ENCODE measurements at places on chromosomes 2 and 18.

DNA sequence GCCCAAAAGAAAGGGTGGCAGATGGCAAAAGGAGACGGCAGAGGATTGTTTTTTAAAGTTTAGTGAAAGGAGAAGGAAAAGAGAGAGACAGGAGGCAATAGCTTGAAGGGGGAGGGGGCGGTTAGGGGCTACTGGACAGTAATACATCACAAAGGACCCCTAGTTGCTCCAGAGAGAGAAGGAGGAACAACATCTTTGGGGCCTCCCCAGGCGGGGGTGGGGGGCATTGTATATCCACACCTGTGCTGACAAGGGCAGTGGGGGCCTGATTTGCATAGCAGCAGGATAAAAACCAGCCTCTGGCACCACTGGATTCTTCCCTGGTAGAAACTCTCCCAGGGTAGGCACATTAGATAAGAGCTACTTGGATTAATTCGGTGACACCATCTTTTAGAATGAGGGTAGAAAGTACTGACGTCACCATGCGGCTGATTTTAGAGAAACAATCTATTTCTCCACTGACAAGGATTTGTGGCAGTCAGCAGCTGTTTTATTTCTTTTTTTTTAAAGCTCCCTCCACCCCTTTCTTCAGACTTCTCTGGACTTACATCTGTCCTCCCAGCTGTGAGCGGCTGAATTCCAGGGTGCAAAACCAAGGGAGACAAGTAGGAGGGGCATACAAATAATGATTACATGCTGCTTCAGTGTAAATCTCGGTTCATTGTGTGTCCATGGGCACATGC, 199.8 kb upstream of the NRP2 start:
- DNase-seq, result no peak

- DNase-seq, result no peak
Observed at GRCh38 chr2:222641336-222641735, 14.6 kb downstream of the FARSB start.

GRCh38 chr2:26840937-26841610, 6.9 kb upstream of the DPYSL5 start:
- DNase-seq, result no peak

GRCh38 chr2:202249521-202250253, 11.3 kb upstream of the SUMO1 start:
- DNase-seq, result no peak

DNA sequence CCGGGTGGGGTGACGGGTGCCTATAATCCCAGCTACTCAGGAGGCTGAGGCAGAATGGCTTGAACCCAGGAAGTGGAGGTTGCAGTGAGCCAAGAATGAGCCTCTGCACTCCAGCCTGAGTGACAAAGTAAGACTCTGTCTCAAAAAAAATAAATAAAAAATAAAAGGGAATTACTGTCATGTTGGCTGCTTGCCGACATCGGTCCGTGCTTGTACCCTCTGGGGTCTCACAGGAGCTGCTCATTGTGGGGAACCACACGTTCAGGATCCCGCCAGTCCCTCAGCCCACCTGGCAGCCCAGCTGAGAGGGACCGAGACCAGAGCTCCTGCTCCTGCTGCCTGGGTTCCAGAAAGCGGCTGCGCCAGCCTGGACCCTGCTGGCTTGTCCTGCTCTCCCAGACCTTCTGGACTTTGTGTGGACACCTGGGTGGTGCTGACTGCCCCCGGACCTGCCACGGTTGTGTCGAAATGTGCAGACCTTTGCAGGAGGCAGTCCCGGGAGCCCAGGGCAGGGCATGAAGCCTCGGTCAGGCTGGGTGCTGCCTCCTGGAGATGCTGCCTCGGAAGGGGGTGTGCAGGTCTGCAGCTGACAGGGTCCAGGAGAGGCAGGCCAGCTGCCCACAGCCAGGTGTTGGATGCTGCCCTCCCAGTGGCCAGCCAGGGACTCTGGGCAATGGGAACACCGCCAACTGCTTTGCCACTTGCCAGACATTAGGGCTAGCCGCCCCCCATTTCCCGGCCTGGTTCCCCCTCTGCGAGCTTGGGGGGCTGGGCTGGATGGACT, 16.4 kb downstream of the KLF11 start:
- DNase-seq, result no peak

- DNase-seq, result no peak
Observed at GRCh38 chr2:173323371-173323770, 31.3 kb upstream of the CDCA7 start.

DNA sequence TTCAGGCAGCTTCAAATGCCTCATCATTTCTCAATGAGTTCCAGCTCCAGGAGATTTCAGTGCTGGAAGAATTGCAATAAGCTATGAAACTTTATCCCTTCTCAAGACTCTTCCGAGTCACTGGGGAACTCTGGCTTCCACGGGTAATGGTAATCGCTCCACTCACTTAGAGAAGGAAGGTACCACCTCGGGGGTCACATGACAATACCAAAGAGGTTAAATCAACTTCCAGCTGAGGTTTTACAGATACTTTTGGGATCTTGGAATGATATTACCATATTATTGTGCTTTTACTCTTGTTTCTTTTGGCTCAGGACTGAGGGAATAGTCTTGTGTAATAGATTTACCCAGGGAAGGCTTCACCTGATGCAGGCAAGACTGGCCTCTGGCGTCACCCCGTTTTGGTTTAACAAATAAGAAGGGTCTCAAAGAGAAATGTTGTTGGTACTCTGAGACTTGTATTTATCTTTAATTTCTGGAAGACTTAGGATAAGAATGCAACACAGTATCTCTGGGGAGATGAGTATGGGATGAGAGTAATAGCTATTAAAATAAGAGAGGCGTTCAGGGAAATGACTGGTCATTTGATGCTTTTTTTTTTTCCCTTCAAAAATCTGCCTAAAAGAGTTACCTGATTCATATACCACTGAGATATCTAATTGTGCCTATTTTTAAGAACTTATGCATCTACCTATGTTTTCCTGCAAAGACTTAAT, 316.9 kb upstream of the ZEB2 start:
- DNase-seq, result peak; percentile 50

DNA sequence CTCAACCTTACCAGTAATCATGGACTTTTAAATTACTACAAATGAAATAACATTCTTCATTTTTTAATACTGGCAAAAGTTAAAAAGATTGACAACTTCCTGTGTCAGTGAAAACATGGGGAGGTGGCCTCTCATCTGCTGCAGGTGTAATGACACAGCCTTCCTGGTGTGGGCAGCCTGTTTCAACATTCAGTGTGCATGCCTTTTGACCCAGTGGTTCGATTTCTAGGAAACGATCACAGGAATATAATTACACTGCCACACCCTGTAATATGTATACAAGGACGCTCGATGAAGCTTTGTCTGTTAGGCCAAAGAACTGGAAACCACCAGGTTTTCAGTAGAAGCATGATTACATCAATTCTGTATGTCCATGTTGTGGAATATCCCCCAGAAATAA, 68.7 kb downstream of the MTHFD2 start:
- no peak for DNase-seq

DNA sequence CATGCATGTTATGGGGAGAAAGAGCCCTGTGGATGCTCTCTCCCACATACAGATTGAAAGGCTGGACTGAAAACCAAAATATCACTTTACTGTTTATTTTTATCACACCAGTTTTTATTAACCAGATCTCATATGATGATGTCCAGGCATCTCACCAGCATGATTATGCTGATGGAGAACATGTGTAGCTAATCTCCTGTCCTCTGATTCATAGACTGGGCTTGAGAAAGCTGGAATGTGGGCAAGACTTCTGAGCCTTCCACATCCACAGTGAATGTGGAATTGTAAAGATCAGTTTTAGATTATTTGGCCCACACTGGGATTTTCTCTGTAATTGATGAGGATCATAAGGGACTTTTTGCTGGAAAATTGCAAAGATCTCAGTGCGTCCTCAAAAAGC, 137.9 kb downstream of the ICOS start:
- DNase-seq, result no peak

- no peak for DNase-seq
Observed at GRCh38 chr2:11855064-11855760, 108.8 kb downstream of the LPIN1 start.

- no peak for DNase-seq
Observed at GRCh38 chr18:71008257-71008656, 719.4 kb downstream of the SOCS6 start.

DNA sequence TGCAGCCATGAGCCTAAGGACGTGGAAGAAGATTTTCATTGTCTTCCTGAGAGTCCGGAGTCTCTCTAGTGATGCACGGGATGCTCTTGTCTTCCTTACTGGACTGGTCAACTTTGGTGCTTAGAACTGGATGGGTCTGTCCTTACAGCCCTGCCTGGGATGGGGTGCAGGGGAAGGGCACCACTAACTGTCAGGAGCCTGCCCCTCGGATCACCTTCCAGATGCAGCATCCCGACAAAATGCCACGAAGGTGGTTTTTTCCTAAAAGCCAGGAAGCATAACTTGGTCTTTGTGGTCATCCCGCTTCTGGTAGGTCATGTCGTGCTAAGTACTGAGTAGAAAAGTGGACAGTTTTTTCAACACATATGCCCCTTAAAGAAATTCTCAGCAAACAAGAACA, 207.4 kb upstream of the TWIST2 start:
- DNase-seq, result no peak

- no peak for DNase-seq
Observed at GRCh38 chr2:160324917-160325316, 124.8 kb upstream of the ITGB6 start.

- DNase-seq, result no peak
Observed at GRCh38 chr18:42290318-42291307, 335.6 kb downstream of the PIK3C3 start.

GRCh38 chr2:23756593-23757292, 170.2 kb downstream of the ATAD2B start:
- no peak for DNase-seq

DNA sequence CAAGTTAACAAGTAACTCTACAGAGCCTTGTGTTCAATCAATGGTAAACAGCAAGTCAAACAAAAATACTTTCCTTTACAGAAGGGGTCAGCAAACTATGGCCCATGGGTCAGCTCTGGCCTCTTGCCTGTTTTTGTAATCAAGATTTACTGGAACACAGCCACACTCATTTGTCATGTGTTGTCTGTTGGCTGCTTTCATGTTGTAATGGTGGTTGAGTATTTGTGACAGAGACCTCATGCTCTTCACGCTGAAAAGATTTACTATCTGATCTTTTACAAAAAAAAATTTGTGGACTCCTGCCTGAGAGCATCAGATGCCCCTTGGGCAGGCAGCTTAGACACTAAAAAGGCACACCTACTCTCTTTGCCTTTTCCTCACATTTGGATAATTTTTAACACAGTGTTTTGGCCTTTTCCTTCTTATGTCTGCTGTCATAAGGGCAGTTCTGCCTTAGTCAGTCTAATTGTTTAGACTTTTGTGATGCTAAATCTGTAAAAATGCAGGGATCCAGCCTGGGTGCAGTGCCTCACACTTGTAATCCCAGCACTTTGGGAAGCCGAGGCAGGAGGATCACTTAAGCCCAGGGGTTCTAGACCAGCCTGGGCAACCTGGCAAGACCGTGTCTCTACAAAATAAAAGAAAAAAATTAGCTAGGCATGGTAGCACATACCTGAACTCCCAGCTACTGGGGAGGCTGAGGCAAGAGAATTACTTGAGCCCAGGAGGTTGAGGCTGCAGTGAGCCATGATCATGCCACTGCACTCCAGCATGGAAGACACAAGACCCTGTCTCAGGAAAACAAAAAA, 18.3 kb downstream of the IL1B start:
- no peak for DNase-seq

- DNase-seq, result no peak
Observed at GRCh38 chr2:107018366-107018765, 132.4 kb upstream of the ST6GAL2 start.

- no peak for DNase-seq
Observed at GRCh38 chr18:69845593-69846506, 101.8 kb downstream of the CD226 start.

DNA sequence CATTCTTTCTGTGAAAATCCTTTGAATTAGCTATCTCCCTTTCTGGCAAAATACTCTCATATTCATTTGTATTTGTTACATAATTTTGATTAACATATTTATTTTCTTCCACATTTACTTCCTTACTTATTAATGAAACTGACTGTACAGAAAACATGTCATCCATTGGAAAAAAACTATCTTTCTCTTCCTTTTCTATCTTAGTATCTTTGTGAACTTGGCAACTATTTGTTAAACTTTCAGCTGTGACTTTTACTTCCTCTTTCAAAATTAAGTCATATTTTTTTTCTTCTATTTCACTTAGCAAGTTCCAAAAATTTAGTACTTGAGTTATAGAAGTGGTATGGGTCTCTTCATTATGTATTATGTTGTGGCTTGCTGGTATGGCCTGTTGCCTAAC, 2.6 kb downstream of the RAD51AP2 start:
- DNase-seq, result no peak

DNA sequence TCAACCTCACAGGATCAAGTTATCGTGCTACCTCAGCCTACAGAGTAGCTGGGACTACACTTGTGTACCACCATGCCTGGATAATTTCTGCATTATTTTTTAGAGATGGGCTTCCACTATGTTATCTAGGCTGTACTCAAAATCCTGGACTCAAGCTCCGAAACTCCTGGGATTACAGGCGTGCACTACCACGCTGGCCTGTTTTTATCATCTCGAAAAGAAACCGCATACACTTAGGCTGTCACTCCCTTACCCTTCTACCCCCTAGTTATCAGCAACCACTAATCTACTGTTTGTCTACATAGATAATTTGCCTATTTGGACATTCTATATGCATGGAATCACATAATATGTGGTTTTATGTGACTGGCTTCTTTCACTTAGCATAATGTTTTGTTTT, 8.5 kb upstream of the PUM2 start:
- no peak for DNase-seq

GRCh38 chr2:149125031-149125725, 86.7 kb downstream of the LYPD6B start:
- no peak for DNase-seq

GRCh38 chr2:186518945-186519344, 32.9 kb downstream of the ZC3H15 start:
- DNase-seq, result no peak

GRCh38 chr2:229642371-229642770, 72.0 kb downstream of the DNER start:
- no peak for DNase-seq

- DNase-seq, result no peak
Observed at GRCh38 chr2:85247610-85248009, 80.2 kb downstream of the TGOLN2 start.
